ENCODE measurements at places on chromosomes 12 and 14. TPM values are rescaled to one million over a fixed set of nuclear protein-coding genes. Genes with fewer than 3 reads are reported as not detected.

DNA sequence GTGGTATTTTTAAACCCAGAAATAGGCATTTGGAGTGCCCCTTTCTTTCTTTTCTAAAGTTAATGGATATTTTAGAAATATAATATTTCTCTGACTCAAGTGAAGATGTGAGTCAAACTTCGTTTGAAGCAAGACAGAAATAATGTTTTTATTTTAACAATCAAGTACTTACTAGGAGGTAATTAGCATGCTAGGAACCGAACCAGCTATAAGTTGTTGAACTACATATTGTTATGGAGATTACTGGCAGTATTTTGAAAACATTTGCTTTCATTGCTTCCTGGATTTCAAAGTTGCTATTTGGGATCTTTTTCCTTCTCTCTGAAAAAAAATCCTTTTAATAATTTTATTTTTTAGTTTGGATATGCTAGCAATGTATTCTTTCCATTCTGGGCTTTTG lies 225.2 kb downstream of the NEDD1 start:
- no peak for DNase-seq
- H3K4me3 ChIP-seq = no peak overlapping the region
- no peaks in the 10 kb centered on the region for H3K36me3 ChIP-seq
- H3K27ac ChIP-seq = no peak overlapping the region

- H3K4me3 ChIP-seq = peak overlapping the region; percentile 90
- H3K27me3 ChIP-seq = no peaks in the 10 kb centered on the region
- no peaks in the 10 kb centered on the region for H3K36me3 ChIP-seq
- peaks cover 27% of the 10 kb centered on the region for H3K4me1 ChIP-seq
- H3K27ac ChIP-seq = peak overlapping the region; percentile 39
Observed at GRCh38 chr14:92513966-92514843, 624 bp downstream of the RIN3 start.

GRCh38 chr12:78863482-78864402 lies 832 bp upstream of the SYT1 start:
- peak; percentile 27 for DNase-seq
- H3K36me3 ChIP-seq = no peaks in the 10 kb centered on the region
- H3K27me3 ChIP-seq = no peaks in the 10 kb centered on the region
- peak overlapping the region; percentile 29 for H3K4me3 ChIP-seq
- no peak overlapping the region for H3K27ac ChIP-seq

DNA sequence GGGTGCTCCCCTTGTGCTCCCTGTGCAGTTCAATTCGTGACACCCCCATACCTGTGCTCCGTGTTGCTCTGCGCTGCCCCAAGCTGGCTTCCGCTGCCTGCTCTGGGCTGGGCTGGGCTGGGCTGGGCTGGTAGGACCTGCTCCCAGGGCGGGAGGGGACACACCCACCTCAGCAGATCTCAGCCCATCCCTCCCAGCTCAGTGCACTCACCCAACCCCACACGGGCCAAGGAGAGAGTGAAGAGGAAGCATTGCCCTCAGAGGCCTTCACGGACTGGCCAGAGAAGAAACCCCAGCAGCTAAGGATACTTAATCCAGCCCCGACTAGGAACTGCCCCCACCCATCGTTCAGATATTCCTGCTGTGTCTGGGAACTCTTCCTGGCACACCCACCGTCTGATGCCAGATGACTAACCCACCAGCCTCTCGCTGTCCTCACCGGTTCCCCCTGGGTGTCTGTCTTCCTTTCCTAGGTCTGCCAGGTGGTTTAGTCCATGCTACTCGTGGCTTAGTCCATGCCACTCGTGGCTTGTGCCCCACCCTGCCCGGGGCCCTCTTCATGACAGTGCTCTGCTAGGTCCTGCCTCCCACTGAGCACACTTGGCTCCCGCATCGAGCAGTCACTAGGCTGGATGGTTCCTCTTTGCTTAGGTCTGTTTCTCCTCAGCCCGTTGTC lies at the start of gene LPAR5:
Gene LPAR5 (minus strand): TSS at position 104 of the 676 bp plus-strand sequence. CDS start 14,711 bp downstream, outside the sequence.
- H3K27ac ChIP-seq = no peak within 1 kb of the TSS
- peaks cover 10% of the 10 kb centered on the region for H3K4me1 ChIP-seq
- H3K36me3 ChIP-seq = no peaks in the 10 kb centered on the region
- no peak within 1 kb of the TSS for H3K4me3 ChIP-seq
- no peak for DNase-seq
- no peaks in the 10 kb centered on the region for H3K27me3 ChIP-seq

DNA sequence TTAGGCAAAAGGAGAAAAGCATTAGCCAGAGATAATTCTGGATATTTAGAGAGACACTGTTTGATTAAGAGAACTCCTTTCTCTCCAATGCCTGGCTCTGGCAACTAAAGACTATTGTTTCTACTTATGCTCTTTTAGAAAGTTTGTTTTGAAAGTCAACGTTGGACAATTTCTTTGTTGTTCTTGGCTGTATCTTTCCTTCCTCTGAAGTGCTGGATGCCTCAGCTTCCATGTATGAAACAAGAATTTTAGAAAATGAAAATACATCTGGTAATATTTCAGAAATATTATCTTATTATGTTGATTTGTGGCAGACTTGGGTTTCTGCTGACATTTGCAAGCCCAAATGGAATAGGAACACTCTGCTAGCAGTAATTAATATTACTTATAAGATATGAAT lies 382.6 kb downstream of the SNAPC1 start:
- no peak overlapping the region for H3K4me3 ChIP-seq
- no peaks in the 10 kb centered on the region for H3K36me3 ChIP-seq
- no peak overlapping the region for H3K27ac ChIP-seq

DNA sequence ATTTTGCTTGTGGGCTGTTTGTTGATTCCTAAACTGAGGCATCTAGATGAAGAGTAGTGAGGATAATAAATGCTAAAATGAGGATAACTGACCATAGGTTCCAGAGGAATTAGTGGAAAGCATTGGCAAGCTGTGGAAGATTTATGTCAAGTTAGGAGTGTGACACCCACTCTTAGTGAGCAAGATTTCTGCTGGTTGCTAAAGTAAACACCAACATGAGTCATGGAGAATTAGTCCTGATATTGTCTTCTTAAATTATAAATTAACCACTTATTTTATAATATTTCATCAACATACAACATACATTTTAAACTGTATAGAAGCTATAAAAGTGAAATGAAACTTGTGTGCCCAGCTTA lies 328.2 kb downstream of the RPL10L start:
- DNase-seq = no peak
- no peaks in the 10 kb centered on the region for H3K27me3 ChIP-seq
- no peak overlapping the region for H3K4me3 ChIP-seq
- peaks cover 24% of the 10 kb centered on the region for H3K4me1 ChIP-seq

DNA sequence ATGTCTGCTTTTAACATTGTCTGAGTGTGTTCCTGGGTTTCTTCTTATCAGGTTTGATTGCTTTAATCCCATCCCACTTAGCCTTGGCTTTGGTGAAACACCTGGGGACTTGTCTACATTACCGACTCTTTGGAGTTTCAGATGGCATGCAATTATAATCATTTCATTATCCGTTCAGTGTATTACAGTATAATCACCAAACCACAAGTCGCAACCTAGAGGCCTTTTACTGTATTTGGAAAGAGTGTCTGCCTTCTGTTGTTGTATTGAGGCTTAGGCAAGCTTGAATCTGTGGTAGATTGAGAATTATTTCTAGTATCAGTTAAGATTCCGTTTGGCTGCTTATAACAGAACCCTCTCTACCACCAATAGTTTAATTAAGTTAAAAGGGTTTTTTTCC lies 103.9 kb downstream of the TGFB3 start:
- H3K27ac ChIP-seq = peak overlapping the region; percentile 52
- no peaks in the 10 kb centered on the region for H3K27me3 ChIP-seq
- no peak overlapping the region for H3K4me3 ChIP-seq
- peaks cover 17% of the 10 kb centered on the region for H3K4me1 ChIP-seq
- H3K36me3 ChIP-seq = peaks cover 2% of the 10 kb centered on the region

DNA sequence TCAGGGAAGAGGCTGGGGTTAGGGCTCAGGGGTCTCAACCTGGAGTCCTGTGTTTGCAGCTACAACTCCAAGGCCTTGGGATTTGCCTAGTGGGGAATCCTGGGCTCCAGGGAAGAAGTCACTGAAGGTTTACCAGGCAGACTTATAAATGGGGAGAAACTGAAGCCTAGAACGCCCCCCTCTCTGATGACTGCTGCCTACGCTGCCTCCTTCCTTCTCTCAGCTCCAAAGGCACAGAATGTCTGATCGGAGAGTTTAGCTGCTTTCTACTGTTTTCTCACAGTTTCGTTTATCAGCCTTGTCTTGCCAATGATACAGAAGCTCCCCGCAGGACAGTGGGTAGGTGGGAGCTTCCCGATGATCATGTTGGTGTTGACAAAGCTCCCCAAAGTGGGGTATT lies 101.7 kb downstream of the CACNA1C start:
- H3K36me3 ChIP-seq = no peaks in the 10 kb centered on the region
- H3K27me3 ChIP-seq = no peaks in the 10 kb centered on the region
- DNase-seq = no peak
- H3K4me3 ChIP-seq = no peak overlapping the region
- no peak overlapping the region for H3K27ac ChIP-seq

GRCh38 chr12:39966721-39967120 lies 139.2 kb downstream of the SLC2A13 start:
- DNase-seq = no peak
- no peaks in the 10 kb centered on the region for H3K36me3 ChIP-seq
- H3K4me3 ChIP-seq = no peak overlapping the region
- H3K4me1 ChIP-seq = no peaks in the 10 kb centered on the region

GRCh38 chr12:8452036-8452435 lies 3.7 kb upstream of the CLEC6A start:
- no peak overlapping the region for H3K27ac ChIP-seq
- no peak overlapping the region for H3K4me3 ChIP-seq
- no peaks in the 10 kb centered on the region for H3K36me3 ChIP-seq
- H3K4me1 ChIP-seq = no peaks in the 10 kb centered on the region

- DNase-seq = no peak
- no peaks in the 10 kb centered on the region for H3K4me1 ChIP-seq
- H3K27me3 ChIP-seq = no peaks in the 10 kb centered on the region
- no peak overlapping the region for H3K4me3 ChIP-seq
Observed at GRCh38 chr12:94228488-94228907, 80.1 kb downstream of the PLXNC1 start.

DNA sequence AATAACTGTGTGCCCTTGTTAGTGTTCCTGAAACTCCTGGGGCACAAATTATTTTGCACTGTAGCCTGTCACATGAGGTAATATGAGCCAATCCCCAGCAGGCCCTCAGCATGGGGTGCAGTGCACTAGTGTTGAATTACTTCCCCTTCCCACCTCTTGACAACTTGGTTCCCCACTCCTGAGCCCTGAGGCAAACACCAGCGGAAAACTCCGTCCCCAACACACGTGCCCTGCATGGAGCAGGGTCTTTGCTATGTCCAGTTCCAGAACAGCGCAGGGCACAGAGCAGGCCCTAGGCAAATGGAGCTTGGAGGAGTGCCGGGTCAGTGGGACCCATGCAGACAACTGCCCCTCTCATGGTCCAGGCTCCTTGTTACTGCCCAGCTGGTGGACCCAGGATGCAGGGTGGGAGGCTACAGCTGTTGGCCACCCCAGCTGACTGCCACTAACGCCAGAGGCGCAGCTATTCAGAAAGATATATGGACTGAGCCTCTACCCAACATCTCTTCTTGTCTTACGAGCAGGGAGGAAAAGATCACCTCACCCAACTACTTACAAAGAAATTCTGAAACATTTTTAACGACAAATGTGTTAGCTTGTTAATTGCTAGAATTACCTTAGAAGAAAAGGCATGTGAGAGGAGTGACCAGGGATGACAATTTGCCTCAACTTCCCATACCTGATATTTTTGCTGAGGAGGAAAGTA lies 71.6 kb downstream of the NT5DC3 start:
- DNase-seq = no peak
- H3K27ac ChIP-seq = no peak overlapping the region
- H3K36me3 ChIP-seq = no peaks in the 10 kb centered on the region
- no peak overlapping the region for H3K4me3 ChIP-seq
- no peaks in the 10 kb centered on the region for H3K4me1 ChIP-seq
- H3K27me3 ChIP-seq = no peaks in the 10 kb centered on the region

DNA sequence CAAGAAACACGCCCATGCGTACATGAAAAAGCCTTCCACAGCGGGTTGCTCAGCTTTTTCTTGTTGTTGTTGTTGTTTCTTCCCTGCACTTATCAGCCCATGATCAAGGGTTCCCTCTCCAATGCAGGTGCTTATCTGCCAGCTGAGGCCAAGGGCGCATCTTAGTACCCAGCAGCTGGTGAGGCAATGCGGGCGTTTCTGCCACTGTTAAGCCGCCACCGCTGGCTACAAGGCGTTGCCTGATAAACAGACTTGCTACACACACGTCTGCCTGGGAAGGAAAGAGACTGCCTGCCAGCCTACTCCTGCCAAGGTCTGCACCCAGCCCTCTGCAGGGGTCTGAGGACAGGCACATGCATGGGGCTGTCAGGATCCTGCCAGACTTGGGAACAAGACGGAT lies 345.9 kb downstream of the BCL11B start:
- no peak overlapping the region for H3K27ac ChIP-seq
- H3K36me3 ChIP-seq = no peaks in the 10 kb centered on the region
- H3K4me1 ChIP-seq = no peaks in the 10 kb centered on the region
- H3K4me3 ChIP-seq = no peak overlapping the region
- H3K27me3 ChIP-seq = no peaks in the 10 kb centered on the region
- no peak for DNase-seq

- H3K4me3 ChIP-seq = no peak overlapping the region
- H3K4me1 ChIP-seq = no peaks in the 10 kb centered on the region
- H3K27ac ChIP-seq = no peak overlapping the region
- no peaks in the 10 kb centered on the region for H3K27me3 ChIP-seq
- no peak for DNase-seq
Observed at GRCh38 chr14:97266653-97267052, 469.5 kb downstream of the VRK1 start.

- no peak overlapping the region for H3K4me3 ChIP-seq
- H3K36me3 ChIP-seq = no peaks in the 10 kb centered on the region
- no peak overlapping the region for H3K27ac ChIP-seq
- H3K4me1 ChIP-seq = no peaks in the 10 kb centered on the region
- no peaks in the 10 kb centered on the region for H3K27me3 ChIP-seq
- DNase-seq = no peak
Observed at GRCh38 chr12:75162845-75163244, 46.8 kb downstream of the KCNC2 start.

- peak; percentile 3 for DNase-seq
- no peaks in the 10 kb centered on the region for H3K27me3 ChIP-seq
- no peaks in the 10 kb centered on the region for H3K4me1 ChIP-seq
- H3K4me3 ChIP-seq = no peak overlapping the region
Observed at GRCh38 chr14:73674986-73675385, 30.2 kb downstream of the DNAL1 start.

DNA sequence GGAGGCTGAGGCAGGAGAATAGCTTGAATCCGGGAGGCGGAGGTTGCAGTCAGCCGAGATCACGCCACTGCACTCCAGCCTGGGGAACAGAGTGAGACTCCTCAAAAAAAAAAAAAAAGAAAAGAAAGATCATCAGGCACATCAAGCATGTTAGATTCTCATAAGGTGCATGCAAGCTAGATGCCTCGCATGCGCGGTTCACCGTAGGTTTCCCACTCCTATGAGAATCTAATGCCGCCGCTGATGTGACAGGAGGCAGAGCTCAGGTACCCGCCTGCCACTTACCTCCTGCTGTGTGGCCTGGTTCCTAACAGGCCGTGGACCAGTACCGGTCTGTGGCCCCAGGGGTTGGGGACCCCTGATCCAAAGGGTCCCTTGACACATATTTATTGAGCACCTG lies 7.0 kb downstream of the ACVR1B start:
- peak overlapping the region; percentile 77 for H3K27ac ChIP-seq
- H3K4me3 ChIP-seq = no peak overlapping the region
- no peaks in the 10 kb centered on the region for H3K27me3 ChIP-seq
- peaks cover 3% of the 10 kb centered on the region for H3K36me3 ChIP-seq

The STAC3 gene
- 0.70 TPM for total RNA-seq

The SLC22A17 gene
- total RNA-seq = 3.7 TPM

The TAS2R7 gene
- total RNA-seq = not detected

The CABP1 gene
- 0.95 TPM for total RNA-seq

The CACNA1C gene
- total RNA-seq = 0.05 TPM

The OLR1 gene
- total RNA-seq = 176 TPM

The RAB3IP gene
- total RNA-seq = 82.5 TPM

The CFL2 gene
- total RNA-seq = 39.7 TPM

Measured in Caco-2 (cell line).